ENCODE measurements at places on chromosomes 16 and 17. TPM values are rescaled to one million over a fixed set of nuclear protein-coding genes. Genes with fewer than 3 reads are reported as not detected.
A peak's percentile ranks its signal among the peaks of the same experiment; 100 is the strongest.

ABCA8 gene
- total RNA-seq, result 25.4 TPM

SDK2 gene
- 3.0 TPM for total RNA-seq

MYH2 gene
- 0.22 TPM for total RNA-seq

BCL7C gene
- total RNA-seq, result 27.6 TPM

TMC7 gene
- total RNA-seq, result 1.9 TPM

TNFRSF17 gene
- not detected for total RNA-seq

VWA3A gene
- not detected for total RNA-seq

USP10 gene
- total RNA-seq, result 53.8 TPM

DNA sequence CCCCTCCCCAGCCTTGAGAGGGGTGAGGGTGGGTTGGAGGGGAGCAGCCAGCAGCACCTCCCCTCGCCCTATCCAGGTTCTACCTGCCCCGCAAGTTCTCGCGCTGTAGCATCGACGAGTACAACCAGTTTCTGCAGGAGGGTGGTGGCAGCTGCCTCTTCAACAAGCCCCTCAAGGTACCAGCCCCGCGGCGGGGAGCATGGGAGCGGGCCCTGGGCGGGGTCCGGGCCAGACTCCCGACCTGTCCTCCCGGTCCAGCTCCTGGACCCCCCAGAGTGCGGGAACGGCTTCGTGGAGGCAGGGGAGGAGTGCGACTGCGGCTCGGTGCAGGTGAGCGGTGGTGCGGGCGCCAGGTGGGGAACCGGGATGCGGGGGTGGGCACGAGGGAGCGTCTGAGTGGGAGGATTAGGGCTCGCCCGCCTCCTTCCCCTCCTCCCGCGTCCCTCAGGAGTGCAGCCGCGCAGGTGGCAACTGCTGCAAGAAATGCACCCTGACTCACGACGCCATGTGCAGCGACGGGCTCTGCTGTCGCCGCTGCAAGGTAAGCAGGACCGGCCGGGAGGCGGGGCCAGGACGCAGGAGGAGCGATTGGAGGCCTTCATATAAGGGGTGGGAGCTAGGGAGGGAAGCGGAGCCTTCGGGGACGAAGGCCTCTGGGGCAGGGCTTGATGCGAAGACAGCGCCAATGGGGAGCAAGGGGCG lies 16.5 kb downstream of the ADAM11 start:
- peak; percentile 99 for DNase-seq

GRCh38 chr17:77772461-77772897 lies 186.0 kb upstream of the TNRC6C start:
- peak; percentile 85 for DNase-seq

DNA sequence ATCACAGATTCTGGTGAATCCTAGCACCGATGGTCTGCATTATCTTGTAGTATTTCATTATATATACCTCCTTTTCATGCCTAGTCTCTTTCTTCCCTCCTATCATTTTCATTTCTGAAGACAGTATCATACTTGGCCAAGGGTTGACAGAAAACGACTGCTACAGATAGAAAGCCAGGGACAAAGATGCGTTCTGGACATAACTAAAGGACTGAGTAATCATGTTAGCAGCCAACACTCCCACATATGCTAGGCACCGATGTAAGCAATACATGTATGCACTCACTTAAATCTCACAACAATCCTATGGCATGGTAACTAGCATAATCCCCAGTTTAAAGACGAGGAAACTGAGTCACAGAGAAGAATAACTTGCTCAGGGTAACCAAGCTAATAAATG lies 22.9 kb downstream of the RDM1 start:
- DNase-seq, result no peak

DNA sequence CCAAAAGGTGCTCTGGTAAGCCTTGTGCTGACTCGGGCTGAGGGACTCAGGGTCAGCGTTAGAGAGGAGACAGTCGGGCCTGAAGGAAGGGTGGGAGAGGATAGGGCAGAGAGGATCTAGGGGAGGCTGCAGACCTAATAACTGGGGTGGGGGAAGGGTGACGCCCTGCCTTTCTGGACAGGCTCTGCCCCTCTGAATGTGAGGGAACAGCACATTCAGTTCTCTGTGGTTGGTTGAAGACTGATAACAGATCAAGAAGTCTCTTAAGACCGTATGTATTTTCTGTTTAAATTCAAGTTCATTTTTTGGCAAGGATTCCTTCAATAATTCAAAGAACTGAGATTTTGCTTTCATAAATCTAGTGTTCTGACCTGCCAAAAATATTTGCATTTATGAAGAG lies 56.2 kb upstream of the TEKT3 start:
- DNase-seq, result no peak

DNA sequence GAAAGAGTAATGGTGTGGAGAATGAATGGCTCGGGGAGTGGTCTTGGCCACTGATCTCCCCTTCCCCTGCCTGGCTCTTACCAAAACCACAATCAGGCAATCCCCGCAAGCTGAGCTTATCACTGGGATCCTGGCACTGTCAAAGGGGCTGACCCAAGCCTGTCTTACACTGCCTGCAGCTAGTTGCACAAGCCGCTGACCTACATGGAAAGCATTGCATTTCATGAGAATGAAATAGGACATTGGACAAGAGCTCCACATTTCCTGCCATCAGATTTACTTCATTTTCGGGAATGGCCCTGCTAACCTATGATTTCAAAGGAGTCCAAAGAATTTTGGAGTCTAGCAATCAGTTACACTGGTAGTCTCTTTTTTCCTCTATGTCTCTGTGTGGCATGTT lies 146.4 kb downstream of the PCTP start:
- no peak for DNase-seq

- no peak for DNase-seq
Measured at GRCh38 chr16:46948548-46949166, 24.8 kb downstream of the DNAJA2 start.

- DNase-seq, result no peak
Measured at GRCh38 chr16:81821436-81822128, 42.5 kb downstream of the PLCG2 start.

GRCh38 chr16:24452724-24453123 lies 86.6 kb upstream of the RBBP6 start:
- DNase-seq, result no peak

GRCh38 chr17:63405741-63406261 lies 40.3 kb downstream of the CYB561 start:
- DNase-seq, result no peak

DNA sequence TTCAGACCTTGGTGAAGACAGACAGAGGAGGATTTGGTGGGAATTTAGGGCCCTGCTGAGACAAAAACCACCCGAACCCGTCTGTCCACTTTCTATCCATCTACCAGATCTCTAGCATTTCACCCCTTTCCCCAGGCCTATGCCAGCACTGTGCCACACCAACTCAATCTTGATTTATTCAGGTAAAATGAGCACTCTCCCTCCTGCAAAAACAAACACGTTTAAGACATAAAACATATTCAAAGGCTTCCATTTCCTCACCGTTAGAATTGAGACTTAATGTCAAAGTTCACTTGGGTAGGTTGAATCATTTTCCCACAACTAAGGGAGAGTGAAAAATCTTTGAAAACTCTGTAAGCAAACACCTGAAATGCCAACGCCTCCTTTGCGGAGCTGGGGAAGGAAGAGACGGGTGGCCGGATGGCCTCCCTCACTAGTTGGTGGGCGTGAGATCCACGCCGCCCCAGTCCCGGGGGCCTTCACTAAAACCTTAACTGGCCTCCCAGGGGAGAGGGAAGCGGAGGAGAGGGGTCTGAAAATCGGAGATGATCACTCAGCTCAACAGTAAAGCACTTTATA lies 862 bp downstream of the DCAKD start:
- DNase-seq, result no peak

DNA sequence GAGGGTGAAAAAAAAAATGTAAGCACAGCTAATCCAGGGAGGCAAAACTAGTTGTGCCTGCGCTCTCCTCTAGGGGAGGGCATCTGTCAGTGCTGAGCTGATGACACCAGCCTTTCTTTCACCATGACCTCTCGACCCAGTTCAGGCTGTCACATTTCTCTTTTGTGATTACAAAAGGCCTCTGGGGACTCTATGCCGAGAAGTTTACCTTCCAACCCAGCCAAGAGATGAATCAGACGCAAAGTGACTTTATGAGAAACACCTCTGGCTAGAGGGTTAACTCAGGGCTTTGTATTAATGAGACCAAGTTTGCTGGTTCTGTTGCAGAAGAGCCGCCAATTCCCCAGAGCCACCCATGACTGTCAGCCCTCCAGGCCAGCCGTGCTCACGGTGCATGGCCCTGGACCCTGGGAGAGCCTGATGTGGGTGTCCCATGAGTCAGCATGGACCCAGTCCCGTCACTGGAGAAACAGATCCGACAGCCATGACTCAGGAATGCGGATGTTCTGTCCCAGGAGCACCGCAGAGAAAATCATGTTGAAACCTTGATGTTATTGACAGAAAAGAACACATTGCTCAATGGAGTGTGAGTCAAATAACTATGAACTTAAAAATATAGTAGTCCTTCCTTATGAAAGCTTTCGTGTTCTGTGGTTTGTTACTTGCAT lies 437.2 kb downstream of the HS3ST3B1 start:
- peak; percentile 82 for DNase-seq

DNA sequence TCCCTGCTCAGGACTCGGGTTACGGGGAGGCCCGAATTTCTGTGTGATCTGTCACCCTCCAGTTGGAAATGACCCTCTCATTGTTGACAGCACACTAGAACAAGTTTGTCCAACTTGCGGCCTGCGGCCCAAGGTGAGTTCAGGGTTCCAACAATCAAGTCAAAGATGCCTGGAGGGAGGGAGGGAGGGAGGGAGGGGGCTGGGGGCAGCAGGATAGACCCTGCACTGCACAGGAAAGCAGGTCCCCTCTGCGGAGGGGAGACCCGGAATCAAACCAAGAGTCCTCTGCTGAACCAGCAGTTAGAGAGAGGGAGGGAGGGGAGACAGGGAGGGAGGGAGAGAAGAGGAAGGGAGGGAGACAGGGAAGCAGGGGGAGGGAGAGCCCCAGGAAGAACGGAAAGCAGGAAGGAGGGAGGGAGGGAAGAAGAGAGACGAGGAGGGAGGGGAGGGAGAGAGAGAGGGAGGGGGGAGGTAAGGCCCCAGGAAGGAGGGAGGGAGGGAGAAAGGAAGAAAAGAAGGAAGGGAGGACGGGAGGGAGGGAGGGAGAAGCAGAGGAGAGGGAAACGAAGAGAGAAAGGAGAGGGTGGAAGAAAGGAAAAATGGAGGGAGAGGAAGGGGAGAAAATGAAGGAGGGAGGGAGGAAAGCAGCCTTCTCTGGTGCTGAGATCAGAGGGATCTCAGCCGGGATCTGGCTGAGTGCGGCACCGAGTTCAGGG lies 96.7 kb upstream of the CDH5 start:
- no peak for DNase-seq

- DNase-seq, result no peak
Measured at GRCh38 chr17:38613981-38614779, 8.4 kb upstream of the SRCIN1 start.

GRCh38 chr16:28505489-28506137 lies 1.0 kb downstream of the IL27 start:
- no peak for DNase-seq

GRCh38 chr16:27867122-27868110 lies 196.1 kb downstream of the GSG1L start:
- DNase-seq, result no peak

GRCh38 chr17:77919276-77919675 lies 39.2 kb upstream of the TNRC6C start:
- DNase-seq, result no peak

- DNase-seq, result peak; percentile 93
Measured at GRCh38 chr17:59440757-59441463, 109.5 kb downstream of the YPEL2 start.

DNA sequence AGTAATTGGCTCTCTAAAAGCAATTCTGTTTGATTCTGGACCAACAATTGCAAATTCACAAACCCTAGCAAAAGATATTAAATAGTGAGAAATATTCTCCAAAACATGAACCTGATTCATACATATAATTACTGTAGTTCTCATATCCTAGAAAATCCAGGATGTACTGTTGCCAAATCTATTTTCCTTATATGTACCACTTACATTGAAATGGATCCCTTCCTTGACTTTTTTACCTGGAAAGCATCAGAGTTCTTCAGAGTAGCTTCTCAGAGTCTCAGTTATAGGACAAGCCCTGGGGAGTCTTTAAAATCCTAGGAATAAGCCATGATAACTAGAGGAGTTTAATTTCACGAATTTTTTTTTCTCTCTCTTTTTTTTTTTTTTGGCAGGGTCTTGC lies 16.7 kb downstream of the TMEM92 start:
- DNase-seq, result no peak

DNA sequence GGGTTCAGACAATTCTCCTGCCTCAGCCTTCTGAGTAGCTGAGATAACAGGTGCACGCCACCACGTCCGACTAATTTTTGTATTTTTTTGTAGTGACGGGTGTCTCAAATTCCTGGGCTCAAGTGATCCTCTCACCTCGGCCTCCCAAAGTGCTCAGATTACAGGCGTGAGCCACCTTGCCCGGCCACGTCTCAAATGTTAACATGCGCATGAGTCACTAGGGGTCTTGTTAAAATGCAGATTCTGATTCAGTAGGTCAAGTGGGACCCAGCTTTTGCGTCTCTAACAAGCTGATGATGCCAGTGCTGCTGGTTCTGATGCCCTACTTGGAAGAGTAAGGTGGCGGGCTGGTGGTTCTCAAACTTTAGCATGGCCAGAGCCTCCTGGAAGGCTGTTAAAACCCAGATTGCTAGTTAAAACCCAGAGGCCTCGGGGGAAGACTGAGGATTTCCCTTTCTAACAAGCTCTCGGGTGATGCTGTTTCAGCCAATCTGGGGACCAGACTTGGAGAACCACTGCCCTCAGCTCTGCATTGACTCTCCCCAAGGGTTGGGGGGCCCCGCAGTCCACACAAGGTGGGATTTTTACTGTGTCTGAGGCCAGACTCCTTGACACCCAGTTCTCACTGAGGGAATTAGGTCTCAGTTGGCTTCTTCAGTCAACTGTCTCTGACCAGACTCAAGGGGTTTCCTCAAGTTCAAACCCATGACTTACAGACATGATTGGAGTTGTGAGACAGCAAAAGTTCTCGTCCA lies 17.9 kb downstream of the SCNN1B start:
- DNase-seq, result peak; percentile 36

DNA sequence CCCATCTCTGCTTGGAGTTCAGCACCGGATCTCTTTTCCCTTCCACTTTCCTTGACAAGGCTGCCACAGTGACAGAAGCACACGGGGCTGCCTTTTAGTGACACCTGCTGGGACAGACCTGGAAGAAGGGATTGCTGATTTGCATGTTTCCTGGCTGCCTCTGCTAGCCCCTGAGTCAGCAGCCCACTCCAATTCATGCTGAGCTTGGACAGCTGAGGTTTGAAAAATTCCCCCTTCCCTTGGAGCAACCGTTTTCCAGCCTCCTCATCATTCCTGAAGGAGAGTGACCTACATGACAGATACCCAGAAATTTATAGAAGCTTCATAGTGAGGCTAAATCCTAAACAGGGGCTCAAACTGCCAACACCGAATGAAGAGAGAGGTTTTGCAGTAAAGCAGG lies 18.8 kb upstream of the RBL2 start:
- DNase-seq, result no peak

- no peak for DNase-seq
Measured at GRCh38 chr16:20393801-20394577, 10.5 kb downstream of the PDILT start.

DNA sequence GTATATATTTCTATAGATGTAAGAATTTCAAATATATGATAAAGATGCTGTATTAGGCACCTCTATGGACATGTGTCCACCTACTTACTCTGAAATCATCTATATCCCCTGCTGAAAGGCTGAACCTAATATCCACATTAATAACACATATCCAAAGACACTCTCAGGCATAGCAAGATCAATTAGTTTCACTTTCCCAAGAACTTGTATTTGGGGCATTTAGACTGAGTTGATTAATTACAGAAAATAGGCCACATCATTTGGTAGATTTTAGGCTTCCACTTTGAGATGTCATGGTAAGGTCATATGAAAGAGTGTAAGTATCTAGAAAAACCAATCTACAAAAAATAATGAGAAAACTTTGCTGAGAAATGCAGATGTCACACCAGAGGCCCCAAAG lies 45.1 kb downstream of the BRIP1 start:
- no peak for DNase-seq
